ENCODE measurements at places on chromosomes 13 and 19.

DNA sequence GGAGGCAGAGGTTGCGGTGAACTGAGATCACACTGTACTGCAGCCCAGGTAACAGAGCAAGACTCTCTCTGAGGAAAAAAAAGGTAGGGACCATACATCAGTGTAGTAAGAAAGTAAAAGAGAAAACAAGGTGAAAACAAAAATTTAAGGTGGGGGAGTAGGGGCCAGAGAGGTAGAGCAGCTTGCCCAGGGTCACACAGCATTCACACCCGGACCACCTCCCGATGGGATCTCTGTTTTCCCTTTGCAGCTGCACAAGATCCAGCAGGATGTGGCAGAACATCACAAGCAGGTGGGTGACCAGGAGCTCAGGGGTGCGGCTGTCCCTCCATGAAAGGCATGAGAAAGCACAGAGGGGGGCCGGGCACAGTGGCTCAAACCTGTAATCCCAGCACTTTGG, 4.5 kb downstream of the TLE6 start:
- no peak for DNase-seq

- no peak for DNase-seq
Observed at GRCh38 chr19:12607631-12608030, 3.0 kb downstream of the ZNF490 start.

DNA sequence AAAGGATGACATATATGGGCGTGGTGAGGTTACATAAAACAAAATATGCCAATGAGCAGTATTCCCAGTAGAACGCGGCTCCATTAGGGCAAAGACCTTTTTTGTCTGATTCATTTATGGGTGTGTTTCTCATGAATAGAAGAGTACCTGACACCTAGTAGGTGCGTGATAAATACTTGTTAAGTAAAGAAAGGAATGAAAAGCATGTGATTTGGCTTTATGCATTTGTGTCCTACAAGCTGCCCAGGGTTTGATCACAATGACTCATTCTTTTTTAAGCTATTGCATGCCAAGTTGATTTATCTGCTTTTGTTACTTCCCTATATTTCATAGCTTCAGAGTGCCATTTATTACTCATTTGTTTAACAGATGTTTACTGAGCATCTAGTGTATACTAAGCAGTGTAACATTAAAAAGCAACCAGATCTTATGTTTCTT, 19.1 kb upstream of the KCTD4 start:
- no peak for DNase-seq

DNA sequence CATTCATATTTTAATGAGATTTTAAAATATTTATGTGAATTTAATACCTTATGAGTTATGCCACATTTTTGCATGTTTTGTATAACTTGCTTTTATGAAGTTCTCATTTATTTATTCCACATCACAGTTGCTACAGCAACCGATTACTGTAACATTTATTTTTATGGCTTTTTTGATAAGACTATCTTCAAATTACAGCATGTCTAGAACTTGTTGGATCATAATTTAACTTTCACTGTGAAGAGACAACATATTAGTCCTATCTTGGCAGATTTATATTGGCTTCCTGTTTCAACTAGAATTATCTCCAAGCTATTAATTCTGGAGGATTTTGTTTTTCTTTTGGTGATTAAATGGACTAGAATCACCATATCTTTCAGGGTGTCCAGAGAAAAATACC, 793.7 kb upstream of the SLITRK5 start:
- no peak for DNase-seq

GRCh38 chr19:18173572-18174288, at the start of gene IFI30:
Gene IFI30, plus strand, starts transcription at chr19:18173813. Its CDS starts 29 bp downstream, at chr19:18173842.
- peak; percentile 96 for DNase-seq
